ENCODE measurements at places on chromosomes 1 and 21.

GRCh38 chr1:194447636-194448035 is 1261.2 kb upstream of the B3GALT2 start:
- no peak for DNase-seq

DNA sequence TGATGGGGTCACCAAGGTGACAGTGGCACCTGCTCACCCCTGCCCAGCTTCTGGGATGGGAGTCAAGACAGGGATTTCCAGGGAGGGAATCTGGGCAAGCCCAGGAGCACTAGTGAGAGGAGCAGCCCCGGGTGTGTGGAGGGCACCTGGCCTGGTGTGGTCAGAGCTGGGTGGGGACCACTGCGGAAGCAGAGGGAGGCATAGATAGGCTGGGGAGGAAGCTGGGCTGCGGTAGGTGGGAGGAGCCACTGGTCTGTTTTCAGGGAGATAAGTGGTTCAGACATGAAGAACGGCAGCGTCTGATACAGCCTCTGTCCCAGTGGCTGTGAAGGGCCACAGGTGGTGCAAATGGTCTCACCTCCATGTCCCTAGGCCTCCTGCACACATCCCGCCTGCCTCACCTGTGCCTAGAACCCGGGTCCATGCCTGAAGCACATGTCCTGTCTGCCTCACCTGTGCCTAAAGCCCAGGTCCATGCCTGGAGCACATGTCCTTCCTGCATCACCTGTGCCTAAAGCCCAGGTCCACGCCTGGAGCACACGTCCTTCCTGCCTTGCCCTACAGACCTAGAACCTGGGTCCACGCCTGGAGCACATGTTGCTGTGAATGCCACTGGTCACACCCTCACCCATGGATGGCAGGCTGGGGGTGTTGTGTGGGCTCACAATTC is 325.9 kb upstream of the AJAP1 start:
- no peak for DNase-seq

DNA sequence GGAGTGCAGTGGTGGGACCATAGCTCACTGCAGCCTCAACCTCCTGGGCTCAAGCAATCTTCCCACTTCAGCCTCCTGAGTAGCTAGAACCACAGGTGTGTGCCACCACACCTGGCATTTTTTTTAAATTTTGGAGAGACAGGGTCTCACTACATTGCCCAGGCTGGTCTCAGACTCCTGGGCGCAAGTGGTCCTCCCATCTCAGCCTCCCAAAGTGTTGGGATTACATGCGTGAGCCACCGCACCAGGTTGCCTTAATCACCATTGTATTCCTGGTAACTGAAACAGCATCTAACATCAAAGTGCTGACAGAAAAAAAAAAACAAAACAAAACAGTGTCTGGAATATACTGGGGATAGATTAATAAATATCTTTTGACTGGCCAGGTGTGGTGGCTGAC is 18.2 kb downstream of the RPL5 start:
- no peak for DNase-seq

DNA sequence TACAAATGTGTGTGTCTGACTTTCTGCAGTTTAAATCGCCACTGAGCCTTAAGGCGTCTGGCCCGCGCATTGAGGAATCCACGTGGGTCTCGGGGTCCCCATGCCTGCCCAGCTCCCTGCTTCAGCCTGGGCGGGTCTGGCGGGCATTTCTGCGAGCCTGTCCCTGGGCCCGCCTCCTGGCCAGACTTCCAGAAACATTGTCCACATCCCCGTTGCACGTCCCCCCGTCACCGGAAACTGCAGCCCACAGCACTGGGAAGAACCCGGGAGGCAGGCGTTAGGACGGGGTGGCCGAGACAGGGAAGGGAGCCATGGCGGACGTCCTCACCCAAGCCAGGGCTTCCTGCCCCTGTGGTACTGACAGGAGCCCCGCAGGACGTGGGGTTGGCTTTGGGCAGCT is 113.1 kb upstream of the COL6A1 start:
- no peak for DNase-seq

- no peak for DNase-seq
Observed at GRCh38 chr21:44344541-44345183, 5.5 kb upstream of the CFAP410 start.

DNA sequence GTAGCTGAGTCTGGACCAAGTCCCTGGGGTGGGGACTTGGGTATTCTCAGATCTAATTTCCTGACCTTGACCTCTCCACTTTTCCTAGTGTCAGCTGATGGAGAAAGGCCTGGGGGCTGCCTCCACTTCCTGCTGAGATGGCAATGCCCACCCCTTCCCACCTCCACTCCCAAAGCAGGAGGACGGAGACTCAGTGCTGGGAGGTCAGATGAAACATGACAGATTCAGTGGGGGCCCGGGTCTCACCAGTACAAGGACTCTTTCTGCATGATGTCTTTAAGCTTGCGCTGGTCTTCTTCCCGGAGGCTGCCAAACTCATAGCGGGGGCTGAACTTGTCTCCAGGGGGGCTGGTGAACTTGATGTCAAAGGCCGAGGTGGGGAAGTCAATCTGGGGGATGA is 35.6 kb upstream of the PPP1R15B start:
- no peak for DNase-seq

DNA sequence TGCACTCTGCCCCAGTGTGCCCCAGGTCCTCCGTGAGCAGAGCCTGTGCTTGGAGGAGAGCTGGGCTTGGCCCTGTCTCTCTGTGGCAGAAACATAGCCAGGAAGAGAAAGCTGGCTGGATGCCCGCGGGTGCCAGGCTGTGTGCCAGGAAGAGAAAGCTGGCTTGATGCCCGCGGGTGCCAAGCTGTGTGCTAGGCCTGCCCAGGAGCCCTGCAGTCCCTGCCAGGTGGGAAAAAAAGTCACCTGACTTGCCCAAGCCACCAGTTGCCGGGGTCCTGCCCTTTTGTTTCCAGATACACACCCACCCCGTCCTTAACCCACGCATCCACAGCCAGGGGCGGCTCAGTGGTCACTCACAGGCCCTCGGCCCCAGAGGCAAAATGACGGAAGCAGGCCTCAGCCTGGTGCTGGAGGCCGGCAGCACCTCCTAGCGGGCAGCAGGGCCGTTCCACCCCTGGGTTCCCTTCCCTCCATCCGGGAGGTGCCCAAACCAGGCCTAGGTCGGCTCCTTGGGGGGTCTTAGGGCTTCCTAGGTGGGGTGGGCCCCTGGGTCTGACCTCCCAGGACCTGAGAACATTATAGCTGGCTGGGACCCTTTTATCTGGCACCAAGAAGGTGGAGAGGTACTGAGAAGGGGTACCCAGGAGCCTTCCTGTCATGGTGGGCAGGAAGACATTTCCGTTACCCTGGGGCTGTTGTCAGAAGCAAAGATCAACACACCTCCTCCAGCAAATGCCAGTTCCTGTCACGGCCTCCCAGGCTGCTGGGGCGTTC is 9.1 kb downstream of the ITGB2 start:
- DNase-seq: peak; percentile 84

DNA sequence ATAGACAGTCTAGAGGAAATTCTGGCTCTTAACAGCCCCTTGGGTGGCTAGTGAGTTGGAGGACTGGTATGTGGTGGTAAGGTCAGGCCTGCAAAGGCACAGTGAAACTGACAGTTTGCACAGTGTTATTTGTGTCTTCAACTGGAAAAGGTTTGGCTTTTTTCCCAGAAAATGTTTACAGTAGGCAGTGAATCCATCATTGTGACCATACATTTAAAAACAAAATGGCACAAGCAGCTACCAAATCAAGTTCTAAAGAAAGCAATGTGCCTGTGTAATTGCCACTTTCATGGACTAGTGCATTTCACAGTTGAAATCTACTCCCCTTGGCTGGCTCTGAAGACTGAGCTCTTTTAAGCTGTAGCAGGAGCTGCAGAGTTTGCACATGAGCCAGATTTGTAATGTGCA is 24.8 kb downstream of the ATPAF1 start:
- peak; percentile 91 for DNase-seq

- peak; percentile 71 for DNase-seq
Observed at GRCh38 chr1:220748089-220748934, at the start of gene MTARC2. Gene MTARC2, plus strand, starts transcription at chr1:220748322. Its CDS starts 210 bp downstream, at chr1:220748532.

- DNase-seq: peak; percentile 36
Observed at GRCh38 chr1:153533689-153534201, 2.0 kb downstream of the S100A6 start.

GRCh38 chr1:226332947-226333346 is 24.0 kb upstream of the LIN9 start:
- no peak for DNase-seq

DNA sequence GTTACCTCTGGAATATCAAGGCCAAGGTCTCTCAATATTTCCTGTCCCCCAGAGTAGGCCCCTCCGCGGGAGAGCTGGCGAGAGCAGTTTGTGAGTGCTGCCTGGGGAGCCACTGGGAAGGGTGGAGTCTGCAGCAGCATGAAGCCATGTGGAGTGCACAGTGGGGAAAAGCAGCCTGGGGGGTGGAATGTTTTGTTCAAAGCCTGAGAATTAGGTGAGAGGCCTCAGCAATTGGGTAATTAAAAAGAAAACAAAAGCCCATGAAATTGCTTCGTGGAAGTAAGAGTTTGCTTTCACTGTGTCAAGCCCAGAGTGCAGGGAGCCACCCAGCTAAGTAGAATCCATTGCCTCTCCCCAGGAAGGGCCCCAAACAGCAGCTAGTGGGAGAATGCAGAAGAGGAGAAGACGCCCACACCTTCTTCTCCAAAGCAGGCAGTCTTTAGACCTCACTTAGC is 30.2 kb upstream of the DISC1 start:
- no peak for DNase-seq

- DNase-seq: no peak
Observed at GRCh38 chr1:47703156-47703825, 265.4 kb downstream of the FOXD2 start.

DNA sequence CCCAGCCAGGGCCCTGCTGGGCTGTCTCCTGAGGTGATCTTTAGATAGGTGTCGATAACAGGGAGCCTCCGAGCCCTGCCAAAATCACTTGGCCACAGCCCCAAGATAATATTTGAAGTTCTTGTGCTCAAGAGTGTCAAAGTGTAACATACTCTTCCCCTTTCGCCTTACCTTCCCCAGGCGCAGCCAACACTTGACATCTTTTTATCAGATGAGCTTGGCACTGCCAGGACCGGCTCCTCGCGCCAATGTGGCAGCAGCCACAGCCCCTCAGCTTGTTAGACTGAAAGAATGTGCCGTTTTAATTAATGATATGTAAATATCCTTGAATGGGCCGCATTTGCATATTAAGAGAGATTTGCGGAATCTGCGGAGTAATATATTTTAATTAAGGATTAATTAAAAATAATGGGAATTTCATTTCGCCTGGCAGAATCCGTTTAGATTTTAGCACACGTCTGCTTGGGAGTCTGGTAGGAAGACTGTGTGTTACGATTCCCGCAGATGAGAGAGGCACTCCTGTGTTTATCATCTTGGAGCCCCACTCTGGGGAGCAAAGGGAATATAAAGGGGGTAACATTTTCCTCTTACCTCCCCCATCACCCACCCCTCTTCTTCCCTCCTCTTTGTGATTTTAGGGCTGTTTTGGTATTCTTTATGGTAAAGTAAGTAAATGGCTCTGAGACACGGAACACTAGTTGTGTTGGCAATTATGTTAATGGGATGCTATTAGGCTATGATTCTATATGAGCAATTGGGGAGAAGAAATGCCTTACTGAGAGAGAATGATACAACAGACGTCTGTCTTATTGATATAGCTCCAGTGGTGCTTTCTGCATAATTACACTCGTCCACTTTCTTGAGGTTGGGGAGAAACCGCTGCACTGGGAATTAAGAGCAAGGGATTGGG is 109.8 kb downstream of the PBX1 start:
- DNase-seq: no peak

DNA sequence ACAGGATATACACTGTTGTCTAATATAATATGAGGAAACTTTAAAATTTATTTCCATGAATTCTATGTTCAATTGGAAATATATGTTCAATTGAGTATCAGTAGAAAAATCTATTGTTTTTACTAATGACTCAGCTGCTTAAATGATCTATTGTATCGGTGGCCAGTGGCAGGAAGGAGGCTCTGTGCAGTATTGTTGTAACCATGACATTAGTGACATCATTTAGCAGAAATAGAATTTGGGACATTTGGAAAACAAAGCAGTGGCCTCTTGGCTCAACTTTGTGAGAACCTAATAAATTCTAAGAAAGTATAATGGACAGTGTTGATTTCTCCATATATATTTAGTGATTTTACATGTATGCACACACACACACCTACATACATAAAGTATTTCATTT is 257.4 kb downstream of the PDE4B start:
- no peak for DNase-seq

DNA sequence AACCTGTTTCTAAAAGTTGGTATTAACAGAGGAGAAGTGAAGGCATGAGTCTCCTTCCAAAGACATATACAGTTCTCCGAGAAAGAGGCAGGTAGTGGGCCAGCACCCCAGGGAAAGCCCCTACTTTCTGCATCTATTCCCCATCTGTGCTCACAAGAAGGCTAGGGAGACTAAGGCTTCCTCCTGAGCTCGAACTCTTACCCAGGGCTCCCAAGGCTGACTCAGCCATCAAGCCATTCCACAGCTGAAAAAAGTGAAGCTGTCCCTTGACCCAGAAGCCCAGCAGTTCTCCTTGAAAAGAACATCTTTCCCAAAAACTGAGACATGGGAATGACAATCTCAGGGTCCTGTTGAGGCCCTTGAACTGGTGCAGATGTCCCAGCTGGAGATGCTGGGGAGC is 1.9 kb upstream of the PADI3 start:
- DNase-seq: no peak

- DNase-seq: no peak
Observed at GRCh38 chr1:156961709-156962108, 41.3 kb downstream of the LRRC71 start.

- DNase-seq: no peak
Observed at GRCh38 chr1:43367026-43367903, 546 bp downstream of the ELOVL1 start.

GRCh38 chr1:185843297-185843869 is 109.2 kb downstream of the HMCN1 start:
- DNase-seq: peak; percentile 29

DNA sequence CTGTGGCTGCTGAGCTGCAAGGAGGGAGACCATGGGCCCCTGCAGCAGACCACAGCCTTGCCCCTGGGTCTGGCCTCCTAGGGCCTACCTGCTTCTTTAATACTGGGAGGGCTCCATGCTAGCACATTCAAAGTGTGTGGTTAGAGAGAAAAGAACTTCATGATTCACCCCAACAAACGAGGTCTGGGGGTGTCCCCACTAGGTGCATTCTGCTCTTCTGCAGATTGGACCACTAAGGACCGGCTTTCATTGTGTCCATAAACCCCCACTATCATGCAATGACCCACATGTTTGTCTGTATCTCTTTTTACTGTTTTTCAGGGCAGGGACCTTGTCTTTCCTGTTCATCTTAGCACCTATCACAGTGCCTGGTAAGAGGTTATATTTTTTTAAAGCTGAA is 185.4 kb downstream of the OMA1 start:
- DNase-seq: no peak

DNA sequence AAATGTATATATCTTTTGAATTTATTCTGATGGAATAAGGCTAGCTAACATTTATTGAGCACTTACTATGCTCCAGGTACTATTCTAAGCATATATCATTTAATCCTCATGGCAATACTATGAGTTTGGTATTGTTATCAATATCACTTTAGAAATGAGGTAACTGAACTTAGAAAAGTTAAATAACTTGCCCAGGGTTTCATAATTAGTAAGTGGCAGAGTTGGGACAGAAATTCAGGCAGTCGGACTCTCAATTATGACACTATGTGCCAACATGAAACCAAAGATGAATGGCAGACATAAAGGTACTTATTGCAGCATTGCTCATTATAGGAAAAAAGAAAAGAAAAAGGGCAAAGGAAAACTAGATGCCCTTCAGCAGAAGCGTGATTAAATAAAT is 48.2 kb downstream of the RAB3GAP2 start:
- no peak for DNase-seq

GRCh38 chr1:53071167-53071865 is 9.3 kb downstream of the PODN start:
- DNase-seq: no peak

Data from NCI-H2081 (cell line).